GM12891 (cell line): ENCODE measurements at places on chromosomes 7 and 10.

DNA sequence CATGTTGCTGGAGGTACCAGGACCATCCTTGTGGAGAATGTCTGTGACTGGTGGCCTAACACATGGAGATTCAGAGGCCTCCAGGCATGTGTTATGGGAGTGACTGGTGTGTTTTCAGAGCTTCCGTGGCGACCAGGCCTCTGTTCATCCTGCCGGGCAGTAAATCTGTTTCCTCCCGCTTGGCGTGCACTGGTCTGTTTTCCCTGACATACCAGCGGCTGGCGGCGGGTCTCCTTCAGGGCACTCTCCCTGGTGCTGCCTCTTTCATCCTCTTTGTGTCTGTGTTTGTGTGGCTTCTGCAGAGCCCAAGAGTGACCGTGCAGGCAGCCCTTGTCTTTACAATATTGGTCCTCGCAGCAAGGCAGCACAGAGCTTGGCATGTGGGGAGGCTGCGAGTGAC is 385.1 kb upstream of the MKI67 start:
- DNase-seq: no peak

DNA sequence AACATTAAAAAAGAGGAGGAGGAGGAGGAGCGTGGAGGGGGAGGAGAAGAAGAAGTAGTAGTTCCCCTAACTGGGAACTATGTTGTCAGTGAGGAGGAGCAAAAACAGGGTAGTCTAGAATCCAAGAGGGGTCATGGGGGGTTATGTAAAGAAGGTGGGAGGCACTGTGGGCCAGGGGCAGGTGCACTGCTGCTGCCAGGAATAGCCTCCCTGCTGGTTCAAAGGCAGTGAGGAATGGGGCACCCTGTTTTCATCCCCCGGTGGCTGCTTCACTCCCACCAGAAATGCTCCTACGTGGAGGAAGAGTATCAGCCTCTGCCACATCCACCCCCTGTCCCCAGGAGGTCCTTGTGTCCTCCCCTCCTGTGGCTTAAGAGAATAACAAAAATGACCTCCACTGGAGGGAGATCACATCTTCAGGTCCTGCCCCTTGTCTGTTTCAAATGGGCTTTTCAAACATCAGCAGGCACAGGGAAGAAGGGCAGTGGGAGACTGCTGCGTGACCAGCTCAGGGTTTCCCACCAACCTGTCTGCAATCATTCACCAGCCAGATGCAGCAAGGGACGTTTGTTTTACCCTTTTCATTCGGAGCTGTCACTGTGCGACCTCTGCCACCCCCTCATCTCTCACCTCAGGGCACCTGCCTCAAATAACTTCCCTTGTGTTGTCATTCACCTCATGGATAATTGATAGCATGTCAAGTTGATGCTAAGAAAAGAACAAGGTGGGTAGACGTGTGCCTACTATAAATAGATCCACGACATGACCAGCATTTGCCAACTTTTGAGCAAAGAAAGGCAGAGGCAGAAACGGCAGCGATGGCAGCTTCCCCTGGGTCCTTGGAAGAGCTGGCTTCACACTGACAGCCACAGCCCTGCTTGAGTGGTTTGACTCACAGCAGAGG is 92.6 kb downstream of the DGKI start:
- DNase-seq: no peak

GRCh38 chr10:17626656-17627055 is 9.5 kb upstream of the HACD1 start:
- DNase-seq: no peak

DNA sequence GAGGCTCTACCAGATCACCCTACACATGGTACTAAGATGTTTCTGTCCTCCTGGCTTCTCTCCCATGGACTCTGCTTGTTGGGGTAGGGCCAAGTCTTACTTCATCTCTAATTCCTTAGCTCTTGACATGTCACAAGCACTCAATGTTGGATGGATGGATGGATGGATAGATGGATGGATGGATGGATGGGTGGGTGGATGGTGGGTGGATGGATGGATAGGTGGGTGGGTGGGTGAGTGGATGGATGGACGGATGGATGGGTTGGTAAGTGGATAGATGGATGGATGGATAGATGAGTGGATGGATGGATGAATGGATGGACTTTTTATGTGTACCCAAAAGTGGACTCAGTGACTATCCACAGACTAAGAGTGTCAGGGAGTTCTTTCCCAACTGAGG is 28.5 kb downstream of the HSPA12A start:
- no peak for DNase-seq

DNA sequence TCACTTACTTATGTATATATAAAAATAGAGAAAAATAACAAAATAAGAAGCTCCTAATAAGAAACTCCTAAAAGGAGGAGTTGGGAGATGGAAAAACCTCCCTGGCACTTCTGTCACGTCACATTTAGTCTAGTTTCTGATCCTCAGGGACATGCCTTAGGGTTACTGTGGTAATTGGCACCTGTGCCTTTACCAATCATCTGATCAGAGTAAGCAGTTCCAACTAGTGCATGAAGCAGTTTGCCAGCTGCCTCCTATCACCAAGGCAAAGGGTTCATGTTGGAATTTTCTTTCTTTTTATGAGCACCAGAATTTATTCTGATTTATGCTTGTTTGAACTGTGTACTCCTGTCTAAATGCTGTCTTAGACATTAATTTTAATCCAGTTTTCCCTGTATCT is 49.9 kb downstream of the ARL4A start:
- DNase-seq: no peak

DNA sequence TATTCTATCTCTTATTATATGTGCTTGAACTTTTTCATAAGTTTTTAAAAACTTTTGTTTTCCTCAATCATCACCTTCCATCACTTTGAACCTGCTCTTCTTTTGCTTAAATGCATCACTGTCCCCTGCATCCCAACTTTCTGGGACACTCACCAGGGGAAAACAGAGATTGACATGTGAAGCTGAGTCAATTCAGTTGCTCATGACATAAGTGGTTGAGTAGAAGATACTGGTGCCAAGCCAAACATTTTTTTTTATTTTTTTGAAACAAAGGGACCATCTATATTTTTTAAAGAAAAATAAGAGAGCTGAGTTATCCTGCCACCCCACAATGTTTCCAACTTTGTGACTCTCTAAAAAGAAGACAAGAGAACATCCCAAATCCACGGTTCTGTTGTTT is 61.8 kb upstream of the AHR start:
- no peak for DNase-seq

GRCh38 chr10:64345856-64346255 is 824.7 kb downstream of the REEP3 start:
- no peak for DNase-seq
